ENCODE measurements at places on chromosomes 4 and X.
A peak's percentile ranks its signal among the peaks of the same experiment; 100 is the strongest.

DNA sequence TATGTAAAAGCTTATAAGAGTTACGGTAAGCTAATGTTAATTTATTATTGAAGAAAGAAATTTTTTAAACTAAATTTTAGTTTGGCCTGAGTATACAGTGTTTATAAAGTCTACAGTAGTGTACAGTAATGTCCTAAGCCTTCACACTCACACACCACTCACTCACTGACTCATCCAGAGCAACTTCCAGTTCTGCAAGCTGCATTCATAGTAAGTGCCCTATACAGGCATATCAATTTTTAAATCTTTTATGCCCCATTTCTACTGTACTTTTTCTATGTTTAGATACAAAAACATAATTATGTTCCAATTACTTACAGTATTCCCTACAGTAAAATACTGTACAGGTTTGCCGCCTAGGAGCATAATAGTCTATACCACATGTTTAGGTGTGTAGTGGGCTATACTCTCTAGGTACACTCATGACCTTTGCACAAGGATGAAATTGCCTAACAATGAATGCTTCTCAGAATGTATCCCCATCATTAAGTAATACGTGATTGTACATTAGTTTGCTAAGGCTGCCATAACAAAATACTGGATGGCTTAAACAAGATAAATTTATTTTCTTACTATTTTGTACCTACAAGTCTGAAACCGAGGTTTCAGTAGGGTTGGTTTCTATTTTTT is 333.8 kb upstream of the PCDH7 start:
- no peak for DNase-seq

DNA sequence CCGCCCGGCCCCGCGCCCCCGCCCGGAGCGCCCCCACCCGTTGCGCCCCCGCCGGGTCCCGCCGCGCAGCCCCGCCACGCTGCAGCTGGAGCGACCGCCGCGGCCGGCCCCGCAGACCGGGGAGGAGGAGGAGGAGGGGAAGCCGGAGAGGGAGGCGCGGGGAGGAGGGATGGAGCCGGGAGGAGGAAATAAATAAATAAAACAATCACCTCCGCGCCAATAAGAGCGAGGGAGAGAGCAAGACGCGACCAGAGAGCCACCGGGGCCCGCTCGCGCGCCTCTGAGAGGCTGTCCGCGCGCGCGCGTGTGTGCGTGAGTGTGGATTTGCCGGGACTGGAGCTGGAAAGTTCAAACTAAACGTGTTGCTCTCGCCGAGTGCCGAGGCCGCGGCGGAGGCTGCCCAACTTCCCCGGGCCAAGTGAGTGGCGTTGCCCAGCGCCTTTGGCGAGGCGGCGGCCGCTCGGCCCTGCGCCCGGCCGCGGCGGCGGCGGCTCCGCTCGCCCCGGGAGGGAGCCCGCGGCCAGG is 2184.4 kb upstream of the TENM3 start:
- no peak for DNase-seq

DNA sequence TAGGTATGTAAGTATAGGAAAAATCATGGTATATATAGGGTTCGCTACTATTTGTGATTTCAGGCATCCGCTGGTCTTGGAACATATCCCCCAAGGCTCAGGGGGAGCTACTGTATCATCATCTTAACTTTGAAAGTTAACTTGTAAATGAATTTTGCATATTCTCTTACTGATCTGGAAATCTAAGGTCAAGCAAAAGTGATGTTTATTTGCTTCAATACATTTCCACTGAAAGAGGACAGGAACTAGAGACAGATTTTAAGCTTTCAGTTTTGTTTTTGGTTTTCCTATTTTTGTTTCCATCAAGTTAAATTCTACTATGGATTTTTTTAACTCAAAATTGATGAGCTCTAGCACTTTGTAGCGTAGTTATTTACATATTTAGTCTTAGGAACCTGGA is 56.2 kb downstream of the NAF1 start:
- no peak for DNase-seq

DNA sequence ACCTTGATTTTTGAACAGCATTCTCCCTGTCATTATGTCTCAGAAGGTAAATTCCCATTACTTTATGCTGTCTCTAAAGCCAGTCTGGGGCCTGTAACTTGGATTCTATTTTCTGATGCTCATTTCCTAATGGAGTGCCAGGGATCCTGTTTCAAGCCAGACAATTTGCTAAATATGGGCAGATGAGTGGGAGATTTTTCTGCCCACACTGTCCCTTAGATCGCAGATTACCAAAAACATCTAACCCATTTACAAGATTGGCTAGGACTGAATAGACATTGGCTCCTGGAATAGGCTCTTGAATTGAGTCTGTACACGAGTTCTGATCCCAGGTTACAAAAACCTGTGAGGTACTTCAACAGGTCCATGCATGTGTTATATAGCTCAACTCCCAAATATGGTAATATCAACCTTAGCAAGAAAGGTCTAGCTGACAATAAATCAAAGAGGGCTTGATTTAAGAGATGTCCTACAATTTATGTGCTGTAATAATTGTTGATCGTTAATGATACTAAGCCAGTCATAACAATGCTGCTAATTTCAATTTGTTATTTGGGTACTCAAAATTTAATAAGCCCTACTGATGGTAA is 5.7 kb downstream of the GPC3 start:
- DNase-seq = no peak

- no peak for DNase-seq
Observed at GRCh38 chr4:88447371-88448095, 9.4 kb upstream of the HERC5 start.

- no peak for DNase-seq
Observed at GRCh38 chr4:23388699-23389395, 501.0 kb downstream of the PPARGC1A start.

GRCh38 chrX:39456894-39457604 is 640.7 kb downstream of the BCOR start:
- no peak for DNase-seq

GRCh38 chr4:107755841-107756356 is 35.9 kb upstream of the PAPSS1 start:
- no peak for DNase-seq

DNA sequence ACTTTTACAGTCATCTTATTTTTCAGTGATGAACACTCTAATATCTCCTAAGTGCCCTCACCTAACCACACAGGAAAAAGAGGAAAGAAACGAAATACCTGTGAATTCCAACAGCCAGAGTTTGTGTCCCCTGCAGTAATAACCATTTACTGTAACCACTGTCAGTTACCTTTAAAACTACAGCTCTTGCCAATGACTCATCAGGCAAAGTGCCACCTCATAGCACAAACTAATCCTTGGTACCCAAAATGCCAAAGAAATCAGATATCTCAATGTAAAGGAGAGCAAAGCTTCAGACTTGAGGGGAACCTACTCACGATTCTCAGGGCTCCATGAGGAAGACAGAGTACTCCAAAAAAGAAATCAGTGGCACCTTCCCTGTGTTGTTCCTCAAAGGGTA is 146.5 kb downstream of the NDST3 start:
- no peak for DNase-seq

DNA sequence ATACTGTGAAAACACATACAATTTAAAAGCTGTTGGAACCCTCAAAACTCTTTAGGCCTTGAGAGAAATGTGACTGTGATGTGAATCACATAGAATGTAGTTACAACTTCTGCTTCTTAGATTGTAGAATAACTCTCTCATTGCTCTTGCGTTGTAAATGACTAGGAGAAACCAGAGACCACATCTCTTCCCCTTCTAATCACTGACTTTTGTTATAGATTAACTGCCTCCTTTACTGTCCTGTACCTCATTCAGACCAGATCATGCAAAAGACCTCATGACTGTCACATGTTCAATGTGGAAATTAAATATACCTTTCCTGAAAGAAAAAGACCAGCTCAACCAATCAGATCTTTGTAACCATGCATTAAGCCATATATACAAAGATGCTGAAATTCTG is 43.2 kb upstream of the NEIL3 start:
- DNase-seq = no peak

GRCh38 chr4:82275431-82276331 is 98.1 kb downstream of the HNRNPD start:
- DNase-seq = no peak

DNA sequence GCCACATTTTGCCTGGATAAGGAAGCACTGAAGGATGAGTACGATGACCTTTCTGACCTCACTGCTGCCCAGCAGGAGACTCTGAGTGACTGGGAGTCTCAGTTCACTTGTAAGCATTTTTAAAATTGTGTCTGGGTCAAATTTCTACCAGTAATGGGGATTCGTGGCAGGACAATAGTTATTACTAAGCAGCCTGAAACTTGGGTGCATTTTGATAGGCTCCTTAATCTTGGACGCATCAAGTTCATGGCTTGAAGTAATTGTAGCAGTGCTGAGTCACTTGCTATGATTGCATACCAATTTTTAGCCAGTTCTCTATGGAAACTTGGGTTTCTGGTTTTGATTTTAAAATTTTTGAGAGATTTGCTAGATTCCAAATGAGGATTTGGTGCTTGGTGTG is 4.3 kb downstream of the PGRMC1 start:
- DNase-seq = no peak

DNA sequence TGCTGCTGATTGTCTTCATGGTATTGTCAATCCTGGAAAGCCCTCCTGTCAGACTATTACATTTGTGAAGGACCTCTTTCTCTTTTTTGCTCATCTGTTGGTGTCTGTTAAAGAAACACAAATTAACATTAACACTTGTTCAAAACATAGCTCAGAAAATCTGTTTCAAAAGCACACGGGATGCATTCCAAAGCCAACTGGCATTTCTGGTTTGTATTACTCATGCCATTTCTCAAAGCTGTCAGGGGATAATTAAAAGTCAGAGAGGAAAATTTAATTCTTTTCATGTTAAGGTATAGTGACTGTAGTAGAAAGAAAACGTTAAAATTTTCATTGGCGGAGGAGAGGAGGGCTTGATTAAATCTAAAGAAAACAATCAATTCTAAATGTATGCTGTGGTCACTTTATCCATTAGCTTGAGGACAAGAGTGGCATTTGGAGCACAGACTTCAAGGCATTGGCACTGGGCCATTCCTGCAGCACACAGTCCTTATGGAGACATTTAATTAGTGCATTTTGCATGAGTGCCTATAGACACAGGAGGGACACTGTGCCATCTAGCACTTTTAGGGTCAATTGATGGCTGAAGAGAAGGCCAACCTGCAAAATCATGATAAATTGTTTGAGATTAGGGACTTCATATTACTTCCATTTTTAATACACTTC is 21.2 kb upstream of the GLRA2 start:
- no peak for DNase-seq

DNA sequence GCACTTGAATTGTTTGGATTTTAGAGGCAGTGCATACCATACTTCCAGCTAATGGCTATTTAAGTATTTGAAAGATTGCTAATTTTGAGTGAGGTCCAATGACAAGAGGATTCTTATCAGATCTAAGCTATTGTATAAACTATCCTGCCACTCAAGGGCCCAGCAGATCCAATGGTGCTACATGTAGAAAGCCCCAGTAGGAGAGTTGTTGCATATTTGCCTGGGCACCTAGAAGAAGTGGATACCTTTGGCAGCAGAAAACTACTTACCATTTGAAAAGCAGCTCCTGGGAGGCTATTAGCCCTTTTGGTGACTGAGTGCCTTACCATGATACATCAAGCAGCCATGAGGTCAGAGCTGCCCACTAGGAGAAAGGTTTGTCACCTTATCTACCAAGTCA is 447.3 kb downstream of the C4orf33 start:
- no peak for DNase-seq

GRCh38 chr4:54091637-54092404 is 8.1 kb upstream of the GSX2 start:
- peak; percentile 64 for DNase-seq

GRCh38 chrX:68762766-68763165 is 66.1 kb upstream of the EFNB1 start:
- DNase-seq = no peak

DNA sequence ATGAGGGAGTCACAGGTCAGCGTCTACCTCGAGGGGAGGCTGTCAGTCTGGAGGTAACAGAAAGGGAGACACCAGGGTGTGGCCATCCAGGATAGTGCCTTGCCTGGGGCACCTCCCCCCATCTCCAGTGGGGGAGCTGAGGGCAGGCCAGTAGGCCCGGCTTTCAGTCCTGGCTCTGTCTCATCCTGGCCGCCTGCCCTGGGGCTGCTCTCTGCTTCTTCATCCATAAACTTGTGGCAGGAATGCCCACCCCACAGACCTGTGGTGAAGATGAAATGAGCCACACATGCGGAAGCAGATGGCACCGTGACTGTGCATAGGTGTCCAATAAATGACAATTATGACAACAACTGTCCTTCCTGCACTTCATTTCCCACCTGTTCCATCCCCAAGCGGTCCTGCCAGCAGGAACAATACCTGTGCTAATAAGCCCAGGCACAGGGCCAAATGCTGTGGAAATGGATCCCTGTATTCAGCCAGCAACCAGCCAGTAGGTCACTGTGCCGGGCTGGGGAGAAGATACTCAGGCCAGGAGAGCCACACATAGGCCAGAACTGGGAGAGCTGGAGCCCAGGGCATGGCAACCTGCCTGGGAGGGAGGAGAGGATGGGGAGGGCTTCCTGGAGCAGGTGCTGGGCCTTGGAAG is 30.2 kb downstream of the TRO start:
- DNase-seq = no peak

DNA sequence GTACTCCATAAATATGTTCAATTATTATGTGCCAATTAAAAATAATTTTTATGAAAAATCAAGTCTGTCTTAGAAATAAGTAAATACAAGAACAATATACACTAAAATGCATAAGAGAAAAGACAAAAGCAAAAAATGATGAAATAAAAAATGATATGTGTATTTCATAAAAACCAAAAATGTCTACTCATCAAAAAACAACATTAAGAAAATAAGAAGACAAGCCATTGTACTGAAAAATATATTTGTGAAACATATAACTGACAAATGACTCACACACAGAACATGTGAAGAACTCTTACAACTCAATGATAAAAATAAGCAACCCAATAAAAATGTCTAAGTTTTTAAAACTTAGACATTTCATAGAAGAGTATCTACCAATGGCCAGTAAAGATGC is 34.1 kb upstream of the ENOX2 start:
- DNase-seq = no peak

- DNase-seq = no peak
Observed at GRCh38 chrX:578531-578930, 52.1 kb upstream of the SHOX start.

- DNase-seq = no peak
Observed at GRCh38 chr4:963276-964225, 9.8 kb downstream of the DGKQ start.

DNA sequence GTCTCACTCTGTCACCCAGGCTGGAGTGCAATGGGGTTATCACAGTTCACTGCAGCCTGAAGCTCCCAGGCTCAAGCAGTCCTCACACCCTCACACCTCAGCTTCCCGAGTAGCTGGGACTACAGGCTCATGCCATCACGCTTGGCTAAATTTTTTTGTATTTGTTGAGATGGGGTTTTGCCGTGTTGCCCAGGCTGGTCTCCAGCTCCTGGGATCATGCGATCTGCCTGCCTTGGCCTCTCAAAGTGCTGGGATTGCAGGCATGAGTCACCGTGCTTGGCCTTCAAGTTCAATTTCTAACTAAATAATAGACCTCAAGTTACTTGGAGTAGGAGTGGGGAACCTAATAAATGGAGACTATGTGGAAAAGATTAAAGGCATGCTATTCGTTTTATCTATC is 48.9 kb downstream of the MND1 start:
- DNase-seq = no peak

Data from activated CD4-positive, alpha-beta T cell treated with anti-CD3 and anti-CD28 coated beads for 24 hours (primary cell).